ENCODE measurements at places on chromosomes 5 and 9.

DNA sequence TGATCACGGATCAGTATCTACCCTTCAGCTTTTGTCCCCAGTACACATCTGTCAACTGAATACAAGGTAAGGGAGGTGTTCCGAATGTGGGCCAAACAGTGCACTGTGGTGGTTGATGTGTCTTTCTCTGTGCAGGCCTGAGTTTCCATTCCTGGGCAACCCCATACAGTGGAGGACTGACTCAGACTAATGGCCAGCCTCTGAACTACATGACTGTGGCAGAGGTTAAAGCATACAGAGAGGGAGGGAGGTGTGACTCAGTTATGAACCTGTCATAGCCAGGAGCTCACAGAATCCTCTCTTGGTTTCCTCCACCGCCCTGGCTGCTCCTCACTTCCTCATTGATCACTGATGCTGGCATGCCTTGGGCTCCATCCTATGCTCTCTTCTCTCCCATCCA, 136.4 kb upstream of the TAS2R1 start:
- DNase-seq, result no peak

- DNase-seq, result no peak
These were observed 280.4 kb upstream of the PTGER4 start for GRCh38 chr5:40399349-40399748.

- DNase-seq, result no peak
These were observed 240.0 kb downstream of the PRR16 start for GRCh38 chr5:120703918-120704587.

GRCh38 chr9:98176391-98177259, 15.8 kb downstream of the CORO2A start:
- DNase-seq, result no peak

- no peak for DNase-seq
These were observed 32.9 kb downstream of the PRLR start for GRCh38 chr5:35197351-35197750.

DNA sequence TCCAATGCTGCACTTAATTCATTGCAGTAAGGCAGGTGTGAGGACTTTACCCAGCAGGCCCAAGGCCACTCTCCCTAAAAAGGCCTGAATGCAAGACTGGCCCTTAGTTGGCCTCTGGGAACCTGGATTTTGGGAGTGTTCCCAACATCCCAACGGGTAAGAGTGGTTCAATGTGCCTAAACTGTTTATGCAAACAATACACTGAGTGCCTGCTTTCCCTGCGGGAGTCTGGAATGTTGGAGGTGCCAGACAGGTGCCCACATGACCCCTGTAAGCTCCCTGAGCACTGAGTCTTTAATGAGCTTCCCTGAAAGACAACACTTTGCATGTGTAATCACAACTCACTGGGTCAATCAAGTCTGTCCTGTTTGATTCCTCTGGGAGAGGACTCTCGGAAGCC, 37.4 kb downstream of the NSUN2 start:
- DNase-seq, result no peak

- no peak for DNase-seq
These were observed 277.9 kb downstream of the GAS1 start for GRCh38 chr9:86669422-86669821.

DNA sequence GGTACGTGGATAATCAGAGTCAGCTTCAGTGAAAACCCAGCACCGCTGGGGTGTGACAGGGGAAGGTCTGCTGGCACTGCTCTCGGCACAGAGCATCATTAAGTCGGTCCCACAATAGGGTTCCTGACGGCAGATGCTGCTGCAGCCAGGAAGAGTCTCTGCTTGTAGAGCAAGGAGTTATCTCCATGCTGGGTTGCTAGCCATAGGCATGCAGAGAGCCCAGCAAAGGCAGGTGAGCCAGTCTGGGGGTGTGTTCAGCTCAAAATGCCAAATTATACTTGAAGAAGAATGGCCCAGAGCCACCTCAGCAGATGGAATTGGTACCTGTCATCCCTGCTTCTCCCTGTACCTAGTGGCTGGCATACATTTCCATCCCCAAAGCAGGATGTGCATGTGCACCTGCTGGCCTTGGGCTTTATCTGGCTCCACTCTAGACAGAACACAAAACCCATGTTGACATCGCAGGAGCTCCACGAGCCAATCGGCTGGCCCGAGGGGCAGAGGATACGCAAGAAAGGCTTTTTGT, 100.8 kb downstream of the WDR41 start:
- DNase-seq, result no peak

DNA sequence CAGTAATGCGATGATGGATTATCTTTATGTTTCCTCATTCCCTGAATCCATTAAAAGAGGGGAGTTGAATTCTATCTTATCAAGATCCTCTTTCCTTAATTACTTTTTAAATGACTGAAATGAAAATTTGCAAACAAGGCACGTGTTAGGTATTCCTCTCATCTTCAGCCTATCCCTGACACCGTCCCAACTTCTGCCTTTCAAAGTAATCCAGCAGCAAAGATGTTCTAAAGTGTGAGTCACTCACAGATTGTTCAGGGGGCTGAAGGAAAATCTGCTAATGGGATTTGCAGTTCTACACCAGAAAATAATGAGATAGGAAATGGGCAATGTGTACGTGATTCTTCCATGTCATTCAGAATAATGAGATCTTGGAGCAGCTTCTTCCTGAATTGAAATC, 403.0 kb downstream of the ARHGEF28 start:
- no peak for DNase-seq

GRCh38 chr5:130290219-130290618, 386.0 kb downstream of the CHSY3 start:
- no peak for DNase-seq

DNA sequence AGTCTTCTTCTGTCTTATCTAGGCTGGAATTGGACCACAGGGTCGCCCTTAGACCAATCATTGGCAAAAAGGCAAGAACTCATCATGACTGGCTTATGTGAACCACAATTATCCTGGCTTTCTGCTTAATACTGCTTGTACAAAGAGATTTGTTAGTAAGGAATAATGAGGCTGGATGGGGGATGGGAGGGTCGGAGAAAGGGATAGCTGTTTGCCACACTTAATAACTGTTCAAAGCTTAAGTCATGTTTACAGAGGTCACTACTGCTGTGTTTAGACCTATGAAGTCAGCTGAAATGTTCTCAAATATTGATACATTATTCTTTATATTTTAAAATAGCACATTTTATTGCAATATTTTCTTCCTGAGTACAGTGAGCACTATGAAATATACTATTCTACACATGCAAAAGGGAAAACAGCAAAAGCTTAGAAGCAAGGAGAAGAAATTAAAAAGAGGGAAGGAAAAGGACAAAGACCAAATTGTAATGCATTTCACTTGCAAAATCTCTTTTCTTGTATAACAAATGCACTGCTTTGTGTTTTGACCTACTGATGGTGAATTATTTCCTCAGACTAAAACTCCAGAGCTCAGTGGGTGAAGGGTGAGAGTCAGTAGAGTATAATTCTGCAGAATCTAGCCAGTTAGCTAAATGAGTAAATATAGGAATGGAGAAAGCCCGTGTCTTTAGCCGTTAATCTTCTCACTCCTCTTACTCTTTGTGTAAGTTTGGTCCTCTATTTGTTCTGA, 404.9 kb upstream of the ZNF608 start:
- no peak for DNase-seq

DNA sequence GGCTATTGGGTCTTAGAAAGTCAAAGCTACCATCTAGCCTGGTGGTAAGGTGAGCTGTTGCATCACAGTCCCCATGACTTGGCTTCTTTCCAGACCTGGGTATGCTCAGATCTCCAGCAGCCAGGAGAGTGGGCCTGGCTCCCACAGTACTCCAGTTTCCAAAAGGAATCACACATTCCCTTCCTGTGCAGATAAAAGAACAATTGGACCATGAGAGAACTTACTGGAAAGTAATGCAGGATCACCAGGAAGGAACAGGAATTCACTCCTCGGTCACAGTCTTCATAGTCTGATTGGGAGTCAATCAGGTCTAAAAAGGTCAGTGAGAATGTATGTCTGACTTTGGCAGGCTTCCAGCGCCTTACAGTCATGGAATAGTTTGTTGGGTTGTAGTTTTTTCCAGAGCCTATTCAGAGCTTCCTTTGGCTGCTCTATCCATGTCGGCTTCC, 47.8 kb upstream of the CD180 start:
- DNase-seq, result no peak

- peak; percentile 24 for DNase-seq
These were observed 116.0 kb downstream of the KCNIP1 start for GRCh38 chr5:170619869-170620268.

Measured in activated CD4-positive, alpha-beta T cell treated with anti-CD3 and anti-CD28 coated beads, Interleukin-2, Interleukin-6, amounts not matched to agents 100 ng/mL and 50 ng/mL, durations not matched to agents 16 hours and 8 hours (primary cell).